ENCODE measurements at places on chromosomes 16 and 17. TPM values are rescaled to one million over a fixed set of nuclear protein-coding genes. Genes with fewer than 3 reads are reported as not detected.

GRCh38 chr17:10622617-10623485, 34.3 kb downstream of the MYH3 start:
- no peak for DNase-seq

DNA sequence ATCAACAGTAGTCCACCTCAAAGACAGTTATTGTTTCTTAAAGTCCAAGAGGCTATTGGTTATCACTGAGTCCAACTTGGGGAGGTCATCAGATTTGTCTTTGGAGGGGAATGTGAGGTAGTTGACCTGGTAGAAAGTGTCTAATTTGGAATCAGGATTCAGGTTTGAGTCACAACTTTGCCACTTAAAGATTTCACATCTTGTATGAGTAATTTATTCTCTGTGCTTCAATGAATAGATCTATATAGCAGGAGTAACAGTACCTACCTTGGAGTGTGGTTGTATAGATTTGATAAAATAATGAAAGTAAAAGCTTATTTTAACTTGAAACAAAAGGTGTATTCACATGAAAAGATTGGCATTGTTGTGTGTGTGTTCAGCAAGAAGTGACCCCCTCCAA, 119.3 kb upstream of the TBX2 start:
- DNase-seq: no peak

DNA sequence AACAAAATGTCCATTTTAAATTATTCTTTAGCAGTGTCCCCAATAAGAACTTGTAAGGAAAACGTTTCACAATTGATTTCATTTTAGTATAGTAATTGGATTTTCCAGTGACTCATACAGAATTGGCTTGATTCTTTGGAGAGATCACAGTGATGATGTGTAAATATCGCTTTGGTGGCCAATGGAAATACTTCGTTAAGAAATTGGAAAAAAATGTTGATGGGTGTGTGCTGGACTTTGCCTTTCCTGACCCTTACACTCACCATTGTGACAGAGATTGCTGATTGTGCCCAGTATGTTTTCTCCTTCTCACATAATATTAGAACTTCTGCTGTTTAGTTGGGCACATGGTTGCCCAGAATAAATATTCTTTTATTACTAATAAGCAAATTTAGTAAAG, 7.4 kb upstream of the EFCAB13 start:
- no peak for DNase-seq

- DNase-seq: no peak
Measured at GRCh38 chr16:17972460-17972943, 364.0 kb downstream of the NPIPA8 start.

GRCh38 chr17:14306596-14306995, 5.7 kb downstream of the HS3ST3B1 start:
- no peak for DNase-seq

DNA sequence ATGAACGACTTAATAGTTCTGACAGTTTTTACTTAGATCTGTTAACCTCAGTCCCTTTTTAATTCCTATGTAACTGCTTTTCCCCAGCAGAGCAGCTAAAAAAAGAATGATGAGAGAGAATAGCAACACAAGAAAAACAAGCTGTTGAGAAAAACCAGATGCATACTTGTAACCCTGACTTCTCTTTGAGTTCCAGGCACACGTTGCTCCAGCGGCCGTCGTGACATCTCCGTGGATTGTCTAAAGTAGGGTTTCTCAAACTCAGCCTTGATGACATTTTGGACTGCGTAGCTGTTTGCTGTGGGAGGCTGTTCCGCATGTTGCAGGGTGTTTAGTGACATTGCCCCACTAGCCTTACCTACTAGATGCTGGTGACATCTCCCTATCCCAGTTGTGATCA, 324.0 kb downstream of the SNX29 start:
- no peak for DNase-seq

DNA sequence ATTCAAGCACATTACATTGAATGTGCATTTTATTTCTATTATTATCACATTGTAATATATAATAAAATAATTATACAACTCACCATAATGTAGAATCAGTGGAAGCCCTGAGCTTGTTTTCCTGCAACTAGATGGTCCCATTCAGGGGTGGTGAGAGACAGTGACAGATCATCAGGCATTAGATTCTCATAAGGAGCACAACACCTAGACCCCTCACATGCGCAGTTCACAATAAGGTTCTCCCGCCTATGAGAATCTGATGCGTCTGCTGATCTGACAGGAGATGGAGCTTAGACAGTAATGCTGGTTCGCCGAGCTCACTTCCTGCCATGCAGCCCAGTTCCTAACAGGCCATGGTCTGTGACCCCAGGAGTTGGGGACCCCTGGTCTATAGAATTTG, 96.7 kb upstream of the RBBP6 start:
- DNase-seq: no peak

DNA sequence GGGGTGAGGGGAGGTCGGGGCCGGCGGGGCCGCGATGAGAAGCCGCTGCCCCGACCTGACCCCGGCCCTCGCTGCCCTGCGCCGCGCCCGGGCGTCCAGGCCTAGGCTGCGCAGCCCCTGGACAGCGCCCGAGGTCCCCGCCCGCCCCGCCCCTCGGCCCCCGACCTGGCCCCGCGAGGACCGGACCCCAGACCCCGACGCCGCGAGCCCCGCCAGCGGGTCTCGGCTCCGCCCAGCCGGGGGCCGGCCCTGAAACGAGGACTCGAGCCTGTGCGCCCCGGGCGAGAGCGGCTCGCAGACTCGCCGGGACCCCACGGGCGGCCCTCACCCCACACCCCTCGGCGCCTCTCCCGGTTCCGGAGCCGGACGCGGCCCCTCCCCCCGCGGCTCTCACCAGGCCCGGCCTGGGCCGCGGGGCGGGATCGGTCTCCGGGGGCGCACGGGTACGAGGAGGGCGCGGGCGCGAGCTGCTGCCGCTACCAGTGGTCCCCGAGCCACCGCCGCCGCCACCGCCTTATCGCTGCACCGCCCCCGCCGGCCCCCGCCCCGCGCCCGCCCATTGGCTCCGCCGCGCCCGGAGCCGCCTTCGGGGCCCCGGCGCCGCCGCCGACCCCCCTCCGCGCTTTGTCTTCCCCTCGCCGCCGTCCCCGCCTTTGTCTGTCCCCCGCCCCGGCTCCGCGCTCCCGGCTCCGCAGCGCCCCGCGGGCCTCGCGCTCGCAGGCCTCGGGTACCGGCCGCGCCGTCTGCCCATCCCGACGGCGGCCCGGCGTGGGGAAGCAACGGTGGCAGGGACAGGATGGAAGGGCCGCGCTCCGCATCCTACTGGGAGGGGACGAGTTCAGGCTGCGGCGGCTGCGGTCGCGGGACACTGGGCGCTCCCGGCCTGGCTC, at the start of gene LIMD2:
TSS of gene LIMD2 (minus strand) at position 488 of the 890 bp plus-strand sequence. CDS start 827 bp downstream, outside the sequence.
- peak; percentile 81 for DNase-seq

Gene SPATA32
- total RNA-seq: 0.27 TPM

- no peak for DNase-seq
Measured at GRCh38 chr16:51024703-51025102, 126.4 kb downstream of the SALL1 start.

- DNase-seq: no peak
Measured at GRCh38 chr16:12315330-12316136, 339.0 kb downstream of the SNX29 start.

GRCh38 chr16:6258056-6258455, 1074.6 kb upstream of the RBFOX1 start:
- DNase-seq: no peak

GRCh38 chr16:3023415-3023668, 400 bp downstream of the HCFC1R1 start:
- DNase-seq: no peak

DNA sequence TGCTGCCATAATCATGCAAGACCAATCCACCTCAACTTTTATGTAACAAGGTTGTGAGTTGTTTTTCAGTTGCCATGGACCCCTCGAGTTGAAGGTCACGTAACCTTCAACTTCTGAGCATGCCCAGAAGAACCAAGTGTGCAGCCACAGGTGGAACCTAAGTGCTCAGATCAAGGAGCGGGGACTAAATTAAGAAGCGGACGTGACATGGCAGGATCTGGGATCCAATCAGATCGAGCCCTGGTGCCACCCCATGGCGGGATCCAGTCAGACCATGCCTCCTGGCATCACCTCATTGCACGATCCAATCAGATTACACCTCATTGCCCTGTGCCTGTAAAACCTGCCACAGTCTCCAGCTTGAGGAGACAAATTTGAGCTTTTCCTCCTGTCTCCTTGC, 204.5 kb upstream of the CDH5 start:
- DNase-seq: no peak

Gene AKAP1
- total RNA-seq: 42.8 TPM

- no peak for DNase-seq
Measured at GRCh38 chr16:56212144-56212543, 20.9 kb downstream of the GNAO1 start.

Measured in hematopoietic multipotent progenitor cell (in vitro differentiated cells).